CMK (cell line): ENCODE measurements at places on chromosomes 16 and 17.

DNA sequence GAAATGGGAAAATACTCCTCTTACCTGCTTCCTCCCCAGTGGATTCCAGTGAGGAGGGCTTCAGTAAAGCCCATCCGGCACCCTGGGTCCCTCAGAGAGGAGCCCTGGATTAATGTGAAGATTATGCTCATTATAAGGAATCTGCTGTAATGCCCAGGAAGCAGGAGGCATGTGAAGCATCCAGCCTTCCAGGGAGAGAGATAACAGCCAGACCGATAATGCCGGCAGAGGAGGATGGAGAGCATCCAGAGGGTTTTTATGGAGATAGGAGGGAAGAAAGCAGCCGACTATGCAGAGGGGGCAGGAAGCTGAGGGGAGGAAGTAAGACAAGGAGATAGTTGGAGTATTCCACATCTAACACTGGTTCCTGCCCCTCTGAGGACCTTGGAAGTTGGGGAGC, 53.7 kb upstream of the TMEM132E start:
- no peak for DNase-seq

DNA sequence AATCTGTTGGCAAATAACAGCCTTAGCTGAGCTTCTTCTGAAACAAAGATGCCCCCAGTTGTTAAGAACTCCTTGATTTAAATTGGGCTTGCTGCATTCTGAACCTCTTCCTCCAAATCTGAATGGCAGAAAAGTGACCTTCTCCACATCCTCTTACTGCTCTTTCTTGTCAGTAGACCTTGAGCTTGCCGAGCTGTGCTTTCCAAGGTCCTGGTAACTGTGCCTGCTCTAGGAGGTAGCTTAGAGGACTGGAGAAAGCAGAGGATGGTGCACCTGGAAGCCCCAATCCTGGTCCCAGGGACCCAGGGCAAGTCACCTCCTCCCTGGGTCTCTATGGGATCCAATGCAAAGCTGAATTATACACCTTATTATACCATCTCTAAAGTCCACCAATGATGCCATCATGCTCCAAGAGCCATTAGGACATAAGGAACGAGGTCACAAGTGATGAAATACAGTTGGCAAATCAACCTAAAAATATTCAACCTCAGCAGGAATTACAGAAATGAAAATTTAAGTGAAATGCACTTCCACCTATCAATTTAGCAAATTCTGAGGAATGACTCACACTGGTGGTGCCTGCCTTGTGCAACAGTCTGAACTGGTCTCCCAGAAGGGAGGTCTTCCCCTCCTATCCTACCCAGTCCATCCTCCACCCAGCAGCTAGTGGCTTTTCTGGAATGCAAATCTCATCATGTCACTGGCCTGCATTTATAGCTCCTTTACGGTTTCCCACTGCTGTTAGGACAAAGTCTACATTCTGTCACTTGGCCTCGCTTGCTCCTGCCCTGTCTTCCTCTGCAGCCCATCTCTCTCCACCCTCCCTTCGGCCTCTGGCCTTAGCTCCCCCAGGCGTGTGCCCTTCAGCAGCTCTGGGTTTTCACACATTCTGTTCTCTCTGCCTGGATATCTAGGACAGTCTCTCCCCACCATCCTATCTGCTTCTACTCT, 36.6 kb downstream of the TOM1L2 start:
- no peak for DNase-seq

- no peak for DNase-seq
Measured at GRCh38 chr17:7929158-7930023, at the start of gene KCNAB3. Gene KCNAB3 (minus strand): TSS chr17:7929856. CDS start chr17:7929435, 421 bp downstream.

GRCh38 chr17:10384175-10384574, 11.4 kb upstream of the MYH13 start:
- DNase-seq, result no peak

DNA sequence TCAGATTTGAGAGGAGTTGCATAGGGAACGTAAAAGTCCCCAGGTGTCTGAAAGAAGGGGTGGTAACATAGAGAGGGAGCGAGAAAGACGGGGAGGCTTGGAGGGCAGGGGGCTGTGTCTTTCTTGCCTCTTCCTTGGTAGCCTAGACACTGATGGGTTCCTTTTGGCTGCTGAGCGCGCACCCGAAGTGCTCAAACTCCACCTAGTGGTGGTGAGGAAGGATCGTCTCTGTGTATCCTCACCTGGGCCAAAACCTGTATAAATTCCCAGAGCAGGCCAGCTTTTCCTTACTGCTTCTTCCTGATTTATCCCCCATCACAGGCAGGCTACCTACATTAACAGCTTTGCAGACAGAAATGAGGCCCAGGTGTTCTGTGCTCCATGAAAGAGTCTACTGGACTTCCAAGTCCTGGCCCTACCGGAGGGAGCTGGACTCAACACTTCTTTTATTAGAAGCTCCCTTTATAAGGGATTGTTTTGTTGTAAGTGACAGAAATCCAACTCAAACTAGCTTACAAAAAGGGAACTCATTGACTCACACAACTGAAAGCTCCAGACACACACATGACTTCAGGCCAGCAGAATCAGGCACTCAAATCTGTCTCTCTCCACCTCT, 5.5 kb upstream of the SLC25A35 start:
- no peak for DNase-seq

DNA sequence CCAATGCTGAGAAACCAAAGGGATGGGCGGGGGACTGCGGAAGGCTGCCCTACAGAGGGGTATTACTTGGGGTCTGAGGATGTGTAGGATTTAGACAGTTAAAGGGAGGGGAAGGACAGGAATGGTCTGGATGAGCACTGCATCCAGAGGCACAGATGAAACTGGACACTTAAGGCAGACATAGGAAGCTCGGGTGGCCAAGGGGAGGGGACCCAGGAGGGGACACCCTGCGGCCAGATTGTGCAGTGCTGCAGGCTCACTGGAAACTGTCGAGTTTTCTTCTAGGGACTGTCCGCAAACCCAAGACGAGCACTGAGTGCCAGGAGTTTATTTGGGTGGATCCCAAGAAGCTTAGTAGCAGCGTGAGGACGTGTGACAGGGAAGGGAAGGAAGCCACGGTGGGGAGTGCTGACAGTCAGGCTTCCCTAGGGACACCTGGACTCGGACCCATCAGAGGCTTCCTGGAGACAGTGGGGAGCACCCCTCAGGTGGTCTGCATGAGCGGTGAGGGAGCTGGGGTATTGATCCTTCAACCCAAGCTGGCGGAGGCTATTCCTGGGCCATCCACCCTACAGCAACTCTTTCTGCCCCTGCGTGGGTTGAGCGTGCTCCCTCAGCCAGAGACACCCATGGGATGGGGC, 278.7 kb downstream of the FOXL1 start:
- no peak for DNase-seq

- DNase-seq, result no peak
Measured at GRCh38 chr17:80992948-80993624, 1.4 kb downstream of the CHMP6 start.

GRCh38 chr17:33942414-33942813, 312.7 kb upstream of the CCL2 start:
- DNase-seq, result no peak

GRCh38 chr16:2500918-2501750, 12.6 kb upstream of the ATP6V0C start:
- DNase-seq, result no peak

DNA sequence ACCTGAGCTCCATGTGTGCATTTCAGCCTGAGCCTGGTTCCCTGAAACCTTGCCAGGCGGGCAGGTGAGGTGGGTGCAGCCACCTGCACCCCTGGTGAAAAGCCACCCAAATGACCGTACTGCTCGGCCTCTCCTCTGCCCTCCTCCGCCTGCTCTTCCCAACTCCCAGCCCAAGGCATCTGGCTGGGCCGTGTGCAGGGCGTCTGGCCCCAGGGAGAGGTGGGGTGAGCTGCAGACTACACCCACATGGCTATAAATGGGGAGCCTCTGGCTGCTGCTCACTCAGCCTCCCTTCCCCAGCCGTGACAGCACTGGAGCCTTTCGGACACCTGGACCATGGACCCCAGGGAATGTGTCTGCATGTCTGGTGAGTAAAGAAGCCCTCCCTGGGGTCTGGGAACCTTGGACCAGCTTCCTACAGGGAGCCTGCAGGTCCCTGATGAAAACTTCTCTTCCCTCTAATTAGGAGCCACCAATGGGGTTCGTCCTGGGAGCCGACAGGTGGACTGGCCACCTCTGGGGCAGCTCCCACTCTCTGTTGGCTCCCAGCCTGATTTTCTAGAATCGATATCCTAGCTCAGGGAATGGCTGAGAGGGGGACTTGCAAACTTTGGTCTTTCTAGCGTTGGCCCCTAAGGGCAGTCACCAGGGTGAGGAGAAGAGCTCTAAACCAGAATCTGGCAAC, at the start of gene MT4:
TSS of gene MT4 (plus strand) at position 281 of the 685 bp plus-strand sequence. CDS start at position 337, 56 bp downstream.
- no peak for DNase-seq

GRCh38 chr16:56357765-56358322, 67.5 kb downstream of the AMFR start:
- DNase-seq, result no peak

GRCh38 chr16:88726981-88727380, 20.7 kb downstream of the CTU2 start:
- no peak for DNase-seq

DNA sequence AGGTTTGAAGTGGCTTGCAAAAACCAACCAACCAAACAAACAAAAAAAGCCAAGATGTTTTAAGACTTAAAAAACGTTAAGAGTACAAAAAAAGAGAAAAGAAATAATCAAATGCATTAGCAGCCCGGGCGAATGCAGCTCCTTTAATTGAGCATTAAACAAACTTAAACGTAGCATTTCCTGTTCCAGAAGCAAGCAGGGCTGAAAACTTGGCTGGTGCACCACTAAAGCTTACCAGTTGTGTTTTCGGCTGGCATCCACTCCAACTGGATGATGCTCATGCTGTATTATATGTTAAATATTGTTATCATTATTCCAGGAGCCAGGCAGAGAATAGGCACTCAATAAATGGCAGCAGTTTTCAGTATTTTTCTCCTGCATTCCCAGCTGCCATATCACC, 45.1 kb downstream of the IRX6 start:
- no peak for DNase-seq

- no peak for DNase-seq
Measured at GRCh38 chr16:88541831-88542616, 28.2 kb upstream of the ZC3H18 start.
